ENCODE measurements at places on chromosomes 7 and 10.

DNA sequence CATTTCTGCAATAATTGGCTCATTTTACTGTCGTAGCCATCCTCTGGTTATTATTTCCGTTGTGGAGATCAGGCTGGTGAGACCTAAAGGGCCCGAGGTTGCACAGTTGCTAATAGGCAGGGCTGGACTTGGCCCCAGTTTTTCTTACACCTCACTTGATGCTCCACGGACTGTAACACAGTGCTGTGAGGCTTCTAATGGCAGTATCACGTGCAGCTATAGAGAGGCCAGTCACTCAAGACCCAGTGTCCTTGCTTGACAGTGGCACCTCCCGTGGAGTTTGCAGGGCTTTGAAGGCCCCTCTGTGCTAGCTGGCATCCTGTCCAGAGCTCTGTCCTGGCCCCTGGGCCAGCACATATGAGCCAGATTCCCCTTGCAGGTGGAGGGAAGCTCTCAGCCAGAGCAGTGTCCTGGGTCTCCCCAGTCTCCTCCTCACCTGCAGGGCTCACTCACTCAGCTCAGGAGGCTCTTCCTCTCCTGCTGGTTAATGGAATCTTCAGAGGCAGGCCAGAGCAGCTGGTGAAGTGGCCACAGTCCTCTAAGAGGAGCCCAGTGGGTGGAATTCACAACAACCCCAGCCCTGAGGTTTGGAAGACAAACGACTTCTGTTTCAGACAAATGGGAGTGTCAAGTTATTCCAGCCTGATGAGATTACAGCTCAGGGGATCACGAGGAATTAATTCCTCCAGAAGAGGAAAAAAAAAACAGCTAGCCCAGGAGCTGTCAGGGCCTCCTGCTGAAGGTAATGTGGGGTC lies 114.2 kb upstream of the FAM180A start:
- no peak for DNase-seq

DNA sequence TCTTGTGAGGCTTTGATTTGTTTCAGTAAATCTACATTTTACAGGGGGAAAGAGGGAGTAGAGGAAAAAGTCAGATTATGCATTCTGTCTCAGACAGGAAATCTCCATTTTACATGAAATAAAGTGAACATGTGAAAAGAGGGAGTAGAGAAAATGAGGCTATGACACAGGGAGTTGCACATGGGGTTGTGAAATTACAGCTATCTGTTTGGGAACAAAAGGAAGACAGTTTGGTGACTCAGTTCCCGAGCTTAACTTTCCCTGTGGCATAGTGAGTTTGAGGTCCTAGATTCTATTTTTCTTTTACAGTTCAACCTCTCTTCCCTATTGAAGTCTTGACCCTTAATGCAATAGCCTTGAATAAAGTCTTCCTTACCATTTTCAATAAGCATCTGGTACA lies 63.2 kb upstream of the AGR3 start:
- DNase-seq, result no peak

DNA sequence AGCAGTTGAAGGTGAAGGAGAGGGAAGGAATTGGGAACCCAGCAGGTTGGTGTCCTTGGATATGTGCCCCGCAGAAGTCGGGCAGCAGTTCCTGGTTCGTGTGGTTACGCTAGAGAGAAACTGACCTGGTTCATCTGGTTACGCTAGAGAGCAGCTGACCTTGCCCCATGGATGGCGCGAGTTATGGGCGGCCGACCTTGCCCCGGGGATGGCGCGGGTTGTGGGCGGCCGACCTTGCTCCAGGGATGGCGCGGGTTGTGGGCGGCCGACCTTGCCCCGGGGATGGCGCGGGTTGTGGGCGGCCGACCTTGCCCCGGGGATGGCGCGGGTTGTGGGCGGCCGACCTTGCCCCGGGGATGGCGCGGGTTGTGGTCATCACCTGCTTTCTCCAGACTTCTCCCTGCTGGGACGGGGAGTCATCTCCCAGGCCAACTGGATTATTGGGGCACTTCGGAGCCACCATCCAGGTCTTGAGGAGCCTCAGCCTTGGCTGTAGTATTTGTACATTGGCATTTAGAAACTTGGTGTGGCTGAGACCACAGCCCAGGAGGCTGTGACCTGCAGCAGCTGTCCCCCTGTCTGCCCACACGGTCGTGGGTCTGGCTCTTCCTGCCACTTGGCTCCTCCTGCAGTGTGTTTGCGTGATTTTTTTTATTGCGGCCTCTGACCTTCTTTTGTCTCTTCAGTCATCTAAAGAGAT lies 6.1 kb downstream of the GET4 start:
- DNase-seq, result no peak

DNA sequence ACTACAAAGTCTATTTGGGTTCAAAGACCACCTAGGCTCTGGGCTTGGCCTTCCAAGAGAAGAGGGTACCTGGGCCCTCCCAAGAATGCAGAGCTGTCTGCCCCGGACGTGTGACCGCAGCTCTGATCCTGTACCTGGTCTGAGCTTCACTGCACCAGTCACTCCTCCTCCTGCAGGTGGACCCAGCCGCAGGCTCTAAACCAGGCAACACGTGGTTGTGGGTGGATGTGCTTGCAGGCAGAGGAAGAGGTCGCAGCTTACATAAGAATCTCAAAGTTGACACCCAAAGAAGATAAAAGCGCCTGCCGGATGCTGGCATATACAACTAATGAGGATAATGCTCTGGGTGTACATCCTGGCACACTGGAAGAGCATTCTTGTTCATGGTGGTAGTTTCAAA lies 9.4 kb upstream of the PFKP start:
- no peak for DNase-seq

DNA sequence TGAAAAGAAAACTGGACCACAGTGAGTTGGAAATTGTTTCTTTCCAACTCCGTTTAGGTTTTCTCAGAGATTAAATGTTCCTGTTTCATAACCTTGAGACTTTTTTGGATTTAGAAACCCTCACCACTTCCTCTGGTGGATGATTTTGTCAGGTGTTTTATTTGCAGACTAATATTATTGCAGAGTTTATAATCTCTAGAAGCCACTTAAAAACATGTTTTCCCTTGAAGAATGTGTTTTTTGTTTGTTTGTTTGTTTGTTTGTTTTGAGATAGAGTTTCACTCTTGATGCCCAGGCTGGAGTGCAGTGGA lies 520 bp upstream of the MICU1 start:
- DNase-seq, result no peak

GRCh38 chr7:112511451-112512202 lies 30.8 kb downstream of the LSMEM1 start:
- DNase-seq, result no peak

All from nephron progenitor cell (in vitro differentiated cells).